ENCODE measurements at places on chromosomes 6 and 20. TPM values are rescaled to one million over a fixed set of nuclear protein-coding genes. Genes with fewer than 3 reads are reported as not detected.

ANKRD66 gene
- not detected for total RNA-seq

ULBP1 gene
- 0.20 TPM for total RNA-seq

RAET1L gene
- not detected for total RNA-seq

LY6G5C gene
- total RNA-seq: 4.6 TPM

PRSS35 gene
- 0.17 TPM for total RNA-seq

GSTA4 gene
- 0.87 TPM for total RNA-seq

WFDC2 gene
- total RNA-seq: not detected

MPIG6B gene
- total RNA-seq: 3.4 TPM

BAG2 gene
- 2.7 TPM for total RNA-seq

STX16 gene
- total RNA-seq: 161 TPM

RSPO3 gene
- total RNA-seq: not detected

MAK gene
- 0.78 TPM for total RNA-seq

SLC23A2 gene
- 18.0 TPM for total RNA-seq

GRCh38 chr6:149359440-149359839, 40.6 kb upstream of the SUMO4 start:
- no peak for DNase-seq
- peak overlapping the region; percentile 33 for H3K4me3 ChIP-seq
- no peaks in the 10 kb centered on the region for H3K27me3 ChIP-seq
- H3K27ac ChIP-seq: peak overlapping the region; percentile 94
- peaks cover 9% of the 10 kb centered on the region for H3K36me3 ChIP-seq

DNA sequence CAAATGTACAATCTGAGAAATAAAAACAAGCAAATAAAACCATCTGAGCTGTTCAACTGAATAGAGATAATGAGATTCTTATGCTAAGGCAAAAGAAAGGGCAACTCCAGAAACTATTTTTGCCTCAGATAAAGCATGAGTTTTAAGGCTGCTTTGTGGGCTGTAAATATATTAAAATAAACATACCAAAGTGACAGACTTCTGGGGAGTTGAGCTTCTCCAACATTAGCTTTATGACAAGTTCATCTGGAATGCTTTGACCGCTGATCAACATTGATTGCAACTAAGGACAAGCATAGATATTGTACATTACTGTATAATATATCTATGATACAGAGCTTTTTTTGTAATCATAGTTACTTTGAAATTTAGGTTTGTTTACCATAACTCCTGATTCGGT, 19.3 kb downstream of the AK9 start:
- H3K27me3 ChIP-seq: no peaks in the 10 kb centered on the region
- H3K27ac ChIP-seq: no peak overlapping the region
- no peak for DNase-seq
- no peaks in the 10 kb centered on the region for H3K4me1 ChIP-seq
- H3K36me3 ChIP-seq: peaks cover 2% of the 10 kb centered on the region

DNA sequence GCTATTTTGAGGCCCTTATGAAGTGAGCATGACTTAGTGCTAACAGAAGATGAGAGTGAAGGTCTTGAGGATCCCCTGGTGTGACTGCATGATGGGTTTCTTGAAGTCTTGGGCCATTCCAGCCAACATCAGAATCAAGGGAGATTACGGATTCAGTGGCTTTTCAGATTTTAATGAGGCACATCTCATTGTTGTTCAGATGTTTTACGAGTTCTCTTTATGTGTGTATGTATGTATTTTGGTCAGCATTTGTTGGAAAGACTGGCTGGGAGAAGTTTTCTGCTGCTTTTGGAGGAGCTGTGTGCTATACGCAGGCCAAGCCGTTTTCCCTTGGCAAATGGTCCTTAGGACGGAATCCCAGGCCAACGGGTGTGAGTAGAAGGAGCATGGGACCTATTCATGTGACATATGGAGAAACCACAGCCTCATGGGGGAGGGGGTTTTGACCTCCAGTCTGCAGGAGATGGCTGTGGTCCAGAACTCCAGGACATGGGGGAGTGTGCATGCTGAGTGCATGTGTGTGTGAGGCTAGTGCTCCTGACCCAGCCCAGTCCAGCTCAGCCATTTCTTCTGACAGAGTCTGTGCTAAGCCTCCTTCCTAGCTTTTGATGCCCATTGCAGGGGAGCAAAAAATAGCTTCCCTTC, 35.3 kb downstream of the CHMP4B start:
- H3K4me3 ChIP-seq: no peak overlapping the region
- no peaks in the 10 kb centered on the region for H3K27me3 ChIP-seq
- H3K4me1 ChIP-seq: peaks cover 62% of the 10 kb centered on the region

DNA sequence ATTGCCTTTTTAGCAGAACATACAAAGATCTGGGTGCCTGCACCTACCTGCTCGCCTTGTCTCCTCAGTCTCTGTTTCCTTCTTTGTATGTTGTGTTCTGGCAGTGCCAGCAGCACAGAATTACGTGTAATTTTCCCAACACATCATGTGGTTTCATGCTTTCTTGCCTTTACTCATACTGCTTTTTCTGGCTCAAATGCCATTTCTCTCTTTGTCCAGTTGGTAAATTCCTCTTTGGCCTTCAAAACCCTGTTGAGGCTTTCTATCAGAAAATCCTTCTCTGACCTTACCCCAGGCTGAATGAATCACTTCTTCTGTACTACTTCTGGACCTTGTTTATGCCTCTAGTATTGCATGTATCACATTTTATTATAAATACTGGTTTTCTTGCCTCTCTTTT, 31.8 kb downstream of the L3MBTL3 start:
- no peak overlapping the region for H3K27ac ChIP-seq
- no peaks in the 10 kb centered on the region for H3K27me3 ChIP-seq
- H3K4me3 ChIP-seq: no peak overlapping the region
- peaks cover 27% of the 10 kb centered on the region for H3K36me3 ChIP-seq

DNA sequence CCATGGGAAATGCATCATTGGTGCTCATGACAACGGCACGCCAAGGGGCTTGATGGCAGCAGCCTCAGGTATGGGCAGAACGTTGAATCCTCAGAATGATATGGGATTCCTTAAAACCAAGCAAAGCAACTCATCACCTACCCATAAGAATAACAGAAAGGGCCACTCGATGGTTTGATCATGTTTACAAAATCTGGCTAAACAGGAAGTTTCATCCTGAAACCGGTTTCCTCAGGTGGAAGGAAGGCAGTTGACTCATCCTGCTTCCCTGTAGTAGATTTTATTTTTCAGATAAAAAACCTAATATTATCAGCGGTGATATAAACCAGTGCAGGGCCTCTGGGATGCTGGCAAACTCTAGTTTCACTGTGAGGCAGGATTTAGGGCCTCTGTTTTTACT, 136.9 kb upstream of the AGPAT4 start:
- no peak overlapping the region for H3K4me3 ChIP-seq
- no peaks in the 10 kb centered on the region for H3K36me3 ChIP-seq
- no peak overlapping the region for H3K27ac ChIP-seq
- DNase-seq: no peak
- peaks cover 15% of the 10 kb centered on the region for H3K27me3 ChIP-seq

- no peak overlapping the region for H3K4me3 ChIP-seq
- DNase-seq: no peak
- peaks cover 59% of the 10 kb centered on the region for H3K4me1 ChIP-seq
- peaks cover 4% of the 10 kb centered on the region for H3K36me3 ChIP-seq
- H3K27me3 ChIP-seq: peaks cover 8% of the 10 kb centered on the region
Observed at GRCh38 chr6:90399970-90400369, 103.3 kb upstream of the BACH2 start.

DNA sequence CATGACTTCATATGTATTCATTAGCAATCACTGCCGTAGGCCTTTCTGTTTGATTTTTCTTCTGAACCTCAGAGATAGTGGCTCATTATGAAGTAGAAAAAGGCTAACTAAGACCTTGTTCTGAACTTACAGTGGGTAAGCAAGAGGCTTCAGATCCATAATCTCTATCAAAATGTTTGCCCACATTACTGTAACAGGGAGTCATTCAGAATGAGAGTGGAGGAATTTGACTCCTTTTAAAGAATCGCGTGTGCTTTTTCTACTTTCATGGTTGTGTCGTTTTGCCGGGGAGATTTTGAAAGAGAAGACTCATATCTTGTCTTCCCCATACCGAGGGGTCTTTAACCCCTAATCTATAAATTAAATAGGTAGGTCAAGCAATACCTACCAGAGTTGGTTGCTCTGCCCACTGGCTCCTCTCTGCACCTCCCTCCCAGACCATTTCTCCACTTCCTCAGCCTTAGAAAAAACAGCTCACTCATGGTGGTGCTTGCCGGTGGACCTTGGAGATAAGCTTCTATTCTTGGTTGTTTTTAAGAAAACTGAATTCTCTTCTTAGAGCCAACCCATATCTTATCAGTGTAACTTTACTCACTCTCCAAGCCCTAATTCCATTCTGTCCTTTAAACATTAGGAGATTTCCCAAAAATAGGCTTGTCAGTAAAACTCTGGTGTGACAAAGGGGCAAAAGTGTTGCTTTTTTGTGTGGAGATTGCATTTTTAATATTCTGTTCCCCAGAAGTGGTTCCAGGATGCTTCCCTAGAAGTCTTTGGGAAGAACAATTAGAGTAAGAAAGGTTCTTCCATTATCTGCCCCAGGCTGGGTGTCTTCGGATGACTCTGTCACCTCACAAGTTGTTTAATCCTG, 56.6 kb downstream of the E2F3 start:
- H3K36me3 ChIP-seq: no peaks in the 10 kb centered on the region
- no peak overlapping the region for H3K4me3 ChIP-seq
- DNase-seq: no peak

- H3K27ac ChIP-seq: peak within 1 kb of the TSS; percentile 12
- H3K27me3 ChIP-seq: no peaks in the 10 kb centered on the region
- H3K4me1 ChIP-seq: peaks cover 5% of the 10 kb centered on the region
- no peak within 1 kb of the TSS for H3K4me3 ChIP-seq
- no peaks in the 10 kb centered on the region for H3K36me3 ChIP-seq
Observed at GRCh38 chr20:33007376-33008335, at the start of gene BPIFB2. BPIFB2 (plus strand) TSS chr20:33007704; CDS start chr20:33008575, 871 bp downstream.

- H3K4me3 ChIP-seq: no peak overlapping the region
- H3K4me1 ChIP-seq: peaks cover 4% of the 10 kb centered on the region
- no peak for DNase-seq
- peaks cover 72% of the 10 kb centered on the region for H3K27me3 ChIP-seq
Observed at GRCh38 chr6:13015379-13015681, 298.8 kb downstream of the PHACTR1 start.

- DNase-seq: peak; percentile 24
- peaks cover 17% of the 10 kb centered on the region for H3K36me3 ChIP-seq
- H3K27ac ChIP-seq: peak overlapping the region; percentile 97
- H3K4me3 ChIP-seq: peak overlapping the region; percentile 89
Observed at GRCh38 chr6:30615958-30616810, 859 bp downstream of the PPP1R10 start.

- DNase-seq: no peak
- H3K4me3 ChIP-seq: peak overlapping the region; percentile 69
- H3K27ac ChIP-seq: peak overlapping the region; percentile 100
Observed at GRCh38 chr6:137819740-137820139, 47.3 kb upstream of the TNFAIP3 start.

DNA sequence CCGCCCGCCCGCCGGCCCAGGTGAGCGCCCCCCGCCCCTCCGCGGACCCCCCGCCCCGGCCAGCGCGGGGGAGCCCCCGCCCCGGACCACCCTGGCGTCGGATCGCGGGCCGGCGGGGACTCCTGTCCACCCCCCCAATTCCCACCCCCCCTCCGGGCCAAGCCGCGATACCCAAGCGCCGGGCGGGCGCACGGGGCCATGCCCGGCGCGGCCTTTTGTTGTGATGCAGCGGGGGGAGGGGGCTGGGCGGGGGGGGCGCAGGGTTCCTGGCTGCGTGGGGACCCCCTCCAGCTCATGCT, 245 bp downstream of the SRC start:
- DNase-seq: no peak
- no peak overlapping the region for H3K4me3 ChIP-seq
- H3K4me1 ChIP-seq: peaks cover 17% of the 10 kb centered on the region
- no peaks in the 10 kb centered on the region for H3K27me3 ChIP-seq
- H3K36me3 ChIP-seq: no peaks in the 10 kb centered on the region

DNA sequence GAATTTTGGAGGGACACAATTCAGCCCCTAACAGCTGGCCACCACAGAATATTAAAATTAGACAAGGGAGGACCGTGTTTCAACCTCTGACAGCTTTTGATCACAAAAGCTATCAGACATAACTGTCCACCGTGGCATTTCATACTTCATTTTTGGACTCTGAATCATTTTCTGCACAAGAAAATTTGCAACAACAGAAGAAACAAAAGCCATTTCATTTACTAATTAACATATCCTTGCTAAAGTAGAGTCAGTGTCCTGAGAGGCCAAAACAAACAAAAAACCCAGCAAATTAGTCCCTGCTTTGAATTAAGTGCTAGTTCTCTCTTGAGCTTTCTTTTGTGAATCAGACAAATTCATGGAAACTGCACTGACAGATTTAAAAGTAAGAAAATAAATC, 17.6 kb upstream of the COL12A1 start:
- peaks cover 2% of the 10 kb centered on the region for H3K4me1 ChIP-seq
- H3K36me3 ChIP-seq: peaks cover 3% of the 10 kb centered on the region
- H3K27me3 ChIP-seq: peaks cover 49% of the 10 kb centered on the region

GRCh38 chr6:71317441-71317840, 28.8 kb downstream of the OGFRL1 start:
- no peaks in the 10 kb centered on the region for H3K4me1 ChIP-seq
- no peak for DNase-seq
- no peaks in the 10 kb centered on the region for H3K36me3 ChIP-seq
- H3K27ac ChIP-seq: no peak overlapping the region

GRCh38 chr6:142707255-142707654, 237.7 kb downstream of the HIVEP2 start:
- peaks cover 12% of the 10 kb centered on the region for H3K4me1 ChIP-seq
- no peaks in the 10 kb centered on the region for H3K36me3 ChIP-seq
- H3K4me3 ChIP-seq: no peak overlapping the region
- peaks cover 6% of the 10 kb centered on the region for H3K27me3 ChIP-seq
- H3K27ac ChIP-seq: peak overlapping the region; percentile 16
- DNase-seq: no peak

- H3K27ac ChIP-seq: no peak overlapping the region
- DNase-seq: no peak
Observed at GRCh38 chr6:168908887-168909286, 344.8 kb downstream of the THBS2 start.

GRCh38 chr6:35343835-35344550, 1.6 kb downstream of the PPARD start:
- H3K4me3 ChIP-seq: peak overlapping the region; percentile 100
- H3K27ac ChIP-seq: peak overlapping the region; percentile 96
- peaks cover 51% of the 10 kb centered on the region for H3K4me1 ChIP-seq
- no peaks in the 10 kb centered on the region for H3K27me3 ChIP-seq
- no peak for DNase-seq
- peaks cover 8% of the 10 kb centered on the region for H3K36me3 ChIP-seq

GRCh38 chr6:14211562-14211942, 94.0 kb downstream of the CD83 start:
- no peaks in the 10 kb centered on the region for H3K36me3 ChIP-seq
- H3K27ac ChIP-seq: peak overlapping the region; percentile 93
- H3K4me1 ChIP-seq: peaks cover 12% of the 10 kb centered on the region
- peak overlapping the region; percentile 86 for H3K4me3 ChIP-seq
